NCI-H2107 (cell line): ENCODE measurements at places on chromosomes 13 and 19.

GRCh38 chr13:70363991-70364390 is 255.7 kb upstream of the KLHL1 start:
- DNase-seq = no peak

- DNase-seq = no peak
Measured at GRCh38 chr19:3950871-3951861, 18.3 kb downstream of the NMRK2 start.

DNA sequence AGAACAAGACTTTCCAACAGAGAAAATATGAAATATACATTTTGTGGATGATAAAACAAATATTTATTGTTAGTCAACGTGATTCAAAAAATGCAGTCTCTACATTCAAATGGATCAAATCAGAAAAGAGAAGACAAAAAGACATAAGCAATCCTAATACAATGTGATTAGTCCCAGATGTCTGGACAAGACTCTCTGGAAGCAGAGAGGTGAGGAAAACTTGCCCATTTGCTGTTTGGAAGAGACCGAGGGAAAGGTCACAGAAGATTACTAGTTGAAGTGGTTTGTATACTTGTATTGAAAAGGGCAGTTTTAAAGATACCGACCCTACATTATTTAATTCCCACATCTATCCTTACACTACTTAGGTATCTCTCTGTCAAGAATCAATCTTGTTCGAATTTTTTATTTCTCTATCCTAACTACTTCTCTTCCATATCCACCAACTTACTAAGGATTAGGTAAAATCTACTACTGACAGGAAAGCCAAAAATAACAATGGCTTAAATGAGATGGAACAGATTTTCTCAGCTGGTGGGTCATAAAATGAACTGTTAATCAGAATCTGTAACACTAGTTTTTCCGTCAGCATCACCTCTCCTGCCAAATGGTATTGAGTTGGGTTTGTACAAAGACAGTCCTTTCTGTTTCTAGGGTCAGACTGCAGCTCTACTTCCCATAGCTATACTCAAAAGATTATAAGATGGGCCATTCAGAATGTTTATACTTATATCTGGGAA is 497.1 kb downstream of the DCT start:
- no peak for DNase-seq

- DNase-seq = no peak
Measured at GRCh38 chr19:38684078-38684861, 36.8 kb downstream of the ACTN4 start.

- no peak for DNase-seq
Measured at GRCh38 chr13:27641711-27642502, 20.2 kb downstream of the POLR1D start.

DNA sequence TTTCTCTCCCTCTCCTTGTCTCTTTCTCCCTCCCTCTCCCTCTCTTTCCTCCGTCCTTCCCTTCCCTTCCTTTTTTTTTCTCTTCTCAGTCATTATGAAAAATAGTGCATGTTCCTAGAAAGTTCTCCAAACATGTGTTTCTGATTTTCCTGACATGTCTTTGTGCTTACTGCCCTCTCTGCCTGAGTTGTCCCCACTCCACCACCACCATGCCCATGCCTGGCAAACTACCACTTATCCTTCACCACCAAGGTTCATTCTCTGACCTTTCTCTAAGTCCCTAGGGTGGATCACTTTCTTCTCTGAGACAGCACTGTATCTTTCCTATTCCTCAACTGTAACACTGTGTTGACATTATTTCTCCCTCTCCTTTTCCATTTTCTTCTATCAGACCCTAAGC is 98.2 kb downstream of the LACC1 start:
- DNase-seq = no peak

DNA sequence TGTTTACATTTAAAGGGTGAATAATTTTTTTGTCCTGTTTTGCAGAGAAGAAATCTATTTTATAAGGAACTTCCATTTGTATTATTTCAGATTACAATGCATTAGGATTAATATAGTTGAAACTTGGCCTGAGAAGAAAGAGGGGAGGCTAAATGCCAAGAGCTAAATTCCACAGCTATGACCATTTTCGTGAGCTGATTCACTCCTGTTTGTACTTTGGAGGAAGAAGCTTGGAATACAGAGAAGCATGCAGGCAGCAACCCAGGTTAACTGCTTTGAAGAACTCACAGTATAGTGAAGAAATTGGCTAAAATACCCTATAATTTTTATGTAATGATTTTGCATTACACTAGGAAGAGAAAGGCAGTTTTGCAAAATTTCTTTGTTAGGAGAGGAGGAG is 309.4 kb upstream of the KLF12 start:
- no peak for DNase-seq

DNA sequence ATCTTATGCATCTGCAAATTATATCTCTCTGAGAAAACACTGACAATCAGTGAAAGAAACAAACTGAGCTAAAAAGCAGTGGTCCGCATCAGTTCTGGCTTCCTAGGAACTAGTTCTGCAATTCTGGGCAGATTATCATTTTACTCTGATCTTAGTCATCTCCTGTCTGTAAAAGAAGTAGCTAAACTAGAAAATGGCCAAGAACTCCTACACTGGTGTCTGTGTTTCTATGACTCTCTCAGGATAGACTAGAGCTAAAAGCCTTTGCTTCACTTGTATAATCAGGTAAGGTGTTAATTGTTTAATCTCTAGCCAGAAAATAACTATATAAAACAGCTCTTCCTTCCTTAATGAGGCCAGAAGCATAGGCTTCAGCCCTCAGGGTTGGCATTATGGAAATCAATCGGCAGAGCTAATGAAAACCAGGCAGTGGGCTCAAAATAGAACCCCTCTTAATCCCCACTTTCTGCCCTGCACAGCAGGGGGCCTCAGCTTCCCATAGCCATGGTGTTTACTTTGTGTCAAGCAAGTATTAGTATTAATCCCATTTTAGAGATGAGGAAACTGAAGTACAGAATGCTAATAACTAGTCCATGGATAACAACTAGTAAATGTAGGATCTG is 459.2 kb downstream of the FGF14 start:
- no peak for DNase-seq

GRCh38 chr13:80585531-80585930 is 244.6 kb upstream of the SPRY2 start:
- DNase-seq = no peak

GRCh38 chr13:37706041-37706440 is 107.5 kb upstream of the POSTN start:
- no peak for DNase-seq

- no peak for DNase-seq
Measured at GRCh38 chr19:52898101-52898500, 666 bp upstream of the ZNF320 start.

- DNase-seq = no peak
Measured at GRCh38 chr19:10612499-10613119, 12.7 kb upstream of the SLC44A2 start.

DNA sequence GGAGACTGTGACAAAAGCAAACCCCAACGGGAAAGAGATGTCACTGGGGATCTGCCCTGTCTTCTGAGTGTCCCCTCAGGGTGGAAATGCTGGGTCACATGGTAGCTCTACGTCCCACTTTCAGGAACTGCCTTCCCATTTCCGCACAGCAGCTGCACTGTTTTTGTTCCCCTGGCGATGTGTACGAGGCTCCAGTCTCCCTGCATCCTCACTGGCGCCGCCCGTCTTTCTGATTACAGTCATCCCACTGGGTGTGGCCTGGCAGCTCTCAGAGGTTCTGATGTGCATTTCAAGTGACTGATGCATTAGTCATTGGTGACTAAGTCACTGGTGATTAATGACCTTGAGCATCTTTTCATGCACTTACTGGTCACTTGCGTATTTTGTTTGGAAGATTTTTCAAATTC is 21.2 kb downstream of the PCID2 start:
- DNase-seq = no peak

DNA sequence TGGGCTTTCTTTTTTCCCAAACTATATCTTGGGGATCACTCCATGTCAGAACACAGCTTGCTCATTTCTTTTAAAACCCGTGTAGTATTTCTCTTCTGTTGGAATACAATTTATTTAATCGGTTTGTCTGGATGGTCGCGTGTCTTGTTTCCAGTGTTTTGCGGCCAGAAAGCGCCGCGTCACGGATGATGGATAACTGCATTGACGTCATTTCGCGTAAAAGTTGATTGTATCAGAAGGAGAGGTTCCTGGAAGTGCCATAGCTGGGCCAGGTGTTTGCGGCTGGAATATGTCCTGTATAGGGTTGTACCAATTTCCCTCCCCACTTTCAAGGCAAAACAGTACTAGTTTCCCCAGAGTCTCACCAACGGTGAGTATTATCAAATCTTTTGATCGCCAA is 9.7 kb downstream of the ACTL9 start:
- DNase-seq = no peak

DNA sequence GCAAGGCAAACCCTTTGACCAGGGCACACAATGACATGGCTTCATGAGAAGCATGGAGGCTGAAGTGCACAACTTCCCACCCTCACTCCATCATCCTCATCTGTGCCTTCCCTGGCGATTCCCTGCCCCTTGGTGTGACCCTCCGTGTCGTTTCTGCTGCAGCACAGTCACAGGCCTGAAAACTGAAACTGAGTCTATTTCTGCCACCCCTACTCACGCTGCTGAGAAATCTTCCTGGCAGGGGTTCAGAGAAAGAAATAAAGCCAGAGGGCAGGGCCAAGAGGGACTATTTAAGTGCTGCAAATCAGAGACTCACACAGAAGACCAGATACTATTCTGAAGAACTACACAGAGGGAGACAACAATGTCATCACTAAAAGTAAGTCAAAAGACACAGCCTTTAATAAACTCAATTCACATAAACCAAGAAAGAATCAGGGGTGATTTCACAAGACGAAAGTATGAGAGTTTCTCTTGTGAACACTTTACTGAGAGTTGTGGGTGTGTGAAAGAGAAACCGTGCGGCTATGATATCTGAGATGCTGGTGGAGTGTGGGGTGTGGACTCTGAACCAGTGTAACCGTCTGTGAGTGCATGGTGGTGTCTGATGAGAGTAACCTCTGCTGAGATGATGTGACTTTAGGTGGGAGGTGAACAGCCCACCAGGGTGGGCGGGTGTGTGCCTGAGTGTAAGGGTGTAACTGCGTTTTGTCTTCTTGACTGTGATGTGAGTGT is 23.5 kb downstream of the LGALS16 start:
- DNase-seq = no peak

DNA sequence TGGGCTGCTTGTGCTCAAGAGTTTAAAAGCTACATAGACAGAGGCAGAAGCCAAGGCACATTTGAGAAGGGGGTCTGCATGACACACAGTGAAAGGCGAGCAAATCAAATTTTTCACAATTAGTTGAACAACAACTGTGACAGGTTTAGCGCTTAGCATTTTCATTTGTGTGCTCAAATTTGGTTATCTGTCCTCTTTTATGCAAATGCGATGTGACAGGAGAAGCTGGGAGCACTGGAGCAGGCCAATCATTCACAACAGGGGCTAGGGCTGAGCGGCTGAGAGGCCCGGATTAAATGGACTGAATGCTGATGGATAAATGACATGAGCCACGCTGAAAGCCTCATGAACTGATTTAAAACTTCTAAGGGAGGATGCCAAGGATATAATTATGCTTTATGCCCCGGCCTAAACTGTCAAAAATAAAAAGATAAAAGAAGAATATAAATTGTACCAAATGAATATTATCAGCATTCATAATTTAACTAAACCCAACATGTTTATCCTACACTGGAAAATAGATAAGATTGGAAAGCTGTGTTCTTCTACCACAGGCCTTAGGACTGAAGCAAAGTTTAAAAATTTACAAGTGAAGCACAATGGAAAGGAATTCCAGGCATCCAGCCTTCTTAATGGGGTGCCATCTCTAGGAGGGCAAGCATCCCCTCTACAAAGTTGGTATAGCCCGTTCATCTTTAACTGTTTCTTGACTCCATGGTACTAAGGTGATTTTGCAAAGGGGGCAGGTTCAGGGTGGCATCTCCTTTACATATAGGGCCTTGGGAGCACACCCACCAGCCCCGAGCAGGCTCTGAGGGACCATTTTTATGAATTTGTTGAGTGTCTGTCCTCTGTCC is 117.9 kb downstream of the RBM26 start:
- no peak for DNase-seq

GRCh38 chr19:15443838-15444237 is 5.9 kb downstream of the WIZ start:
- DNase-seq = no peak

DNA sequence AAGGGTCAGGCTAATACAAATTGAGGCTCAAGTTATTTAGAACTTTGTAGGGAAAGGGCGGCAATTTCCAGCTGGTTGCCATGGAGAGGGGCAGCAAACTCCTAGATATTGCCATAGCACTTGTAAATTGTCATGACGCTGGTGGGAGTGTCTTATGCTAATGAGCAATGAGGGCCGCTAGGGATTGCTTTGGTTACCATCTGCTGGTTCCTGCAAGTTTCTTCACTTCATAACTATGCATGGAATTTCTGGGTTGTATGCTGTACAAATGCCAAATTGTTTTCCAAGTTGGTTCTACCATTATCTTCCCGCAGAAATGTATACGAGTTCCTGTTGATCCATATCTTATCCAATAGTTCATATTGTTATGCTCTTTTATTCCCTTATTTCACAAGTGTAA is 1339.4 kb downstream of the EFNB2 start:
- DNase-seq = no peak

GRCh38 chr13:80359778-80360452 is 19.0 kb upstream of the SPRY2 start:
- peak; percentile 66 for DNase-seq

DNA sequence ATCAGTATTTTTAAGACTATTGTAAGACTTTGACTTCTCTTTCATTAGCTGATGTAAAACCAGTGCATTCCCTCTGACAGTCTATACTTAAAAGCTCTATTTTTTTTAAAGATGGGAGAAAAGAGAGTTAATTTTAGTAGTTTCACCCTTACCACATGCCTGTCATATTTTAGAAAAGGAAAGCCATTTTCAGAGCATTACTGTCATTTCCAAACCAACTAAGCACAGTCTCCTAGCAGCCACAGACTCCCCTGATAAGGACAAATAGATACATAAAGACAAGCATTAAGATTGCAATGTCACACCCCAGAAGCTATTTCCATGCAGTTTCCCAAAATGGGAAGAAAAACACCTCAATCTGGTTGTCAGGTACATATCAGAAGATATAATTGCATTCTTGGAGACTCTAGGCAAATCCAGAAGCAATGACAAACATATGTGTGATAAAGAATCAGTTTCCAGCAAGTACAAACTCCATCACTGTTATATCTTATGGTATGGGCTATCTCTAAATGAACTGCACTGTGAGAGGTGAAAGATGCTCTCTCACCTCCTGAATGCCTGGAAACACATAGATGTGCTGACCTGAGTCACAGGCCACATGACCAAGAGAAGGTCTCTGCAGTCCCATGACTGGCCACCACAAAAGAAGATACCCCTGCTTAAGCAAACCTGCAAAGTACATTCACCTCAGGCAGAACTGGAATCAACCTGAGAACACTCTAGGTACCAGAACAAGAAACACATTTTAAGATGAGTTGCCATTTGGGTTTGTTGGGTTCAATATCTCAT is 303.3 kb downstream of the POU4F1 start:
- DNase-seq = no peak

DNA sequence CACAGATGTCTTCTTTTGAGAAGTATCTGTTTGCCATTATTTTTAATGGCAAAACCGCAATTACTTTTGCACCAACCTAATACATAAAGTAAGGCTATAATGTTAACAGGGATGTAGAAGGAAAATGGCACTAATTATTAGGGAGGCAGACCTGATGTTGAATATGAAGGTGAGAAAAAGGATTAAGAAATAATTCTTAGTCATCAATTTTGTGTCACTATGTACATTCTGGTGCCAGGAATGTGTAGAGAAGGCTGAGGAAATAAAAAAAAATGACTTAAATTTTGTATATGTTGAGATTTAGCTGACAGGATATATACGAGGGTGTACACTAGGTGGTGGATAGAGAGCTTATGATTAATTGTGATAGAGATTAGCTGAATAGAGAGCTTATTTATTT is 12.6 kb downstream of the ZNF585B start:
- no peak for DNase-seq
